ENCODE measurements at places on chromosomes 6 and 20.

- no peak for DNase-seq
Observed at GRCh38 chr20:46651091-46651962, at the start of gene SLC13A3. Gene SLC13A3 (minus strand): TSS chr20:46651459. CDS start chr20:46651421, 38 bp downstream.

GRCh38 chr6:885051-885590, 192.2 kb upstream of the EXOC2 start:
- no peak for DNase-seq

GRCh38 chr6:146041282-146041681, 12.4 kb downstream of the GRM1 start:
- no peak for DNase-seq

DNA sequence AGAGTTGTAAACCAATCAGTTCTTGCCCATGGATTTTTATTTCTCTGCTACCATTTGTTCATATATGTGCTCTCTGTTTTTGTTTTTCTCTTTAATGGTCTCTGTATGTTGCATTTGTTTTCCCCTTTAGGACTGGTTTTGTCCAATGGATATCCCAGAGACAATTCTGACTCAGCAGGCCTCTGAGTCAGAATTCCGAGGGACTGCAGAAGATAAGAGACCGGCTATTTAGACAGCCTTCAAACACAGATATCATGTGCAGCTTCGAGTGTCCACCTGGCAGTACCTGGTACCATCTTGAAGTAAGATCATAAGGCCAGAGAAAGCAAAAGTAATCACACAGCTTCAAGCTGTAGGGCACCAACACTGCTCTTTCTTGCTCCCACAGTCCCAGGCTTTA, 125.5 kb downstream of the ELOVL4 start:
- DNase-seq: no peak

- no peak for DNase-seq
Observed at GRCh38 chr6:121614115-121614514, 178.7 kb downstream of the GJA1 start.

DNA sequence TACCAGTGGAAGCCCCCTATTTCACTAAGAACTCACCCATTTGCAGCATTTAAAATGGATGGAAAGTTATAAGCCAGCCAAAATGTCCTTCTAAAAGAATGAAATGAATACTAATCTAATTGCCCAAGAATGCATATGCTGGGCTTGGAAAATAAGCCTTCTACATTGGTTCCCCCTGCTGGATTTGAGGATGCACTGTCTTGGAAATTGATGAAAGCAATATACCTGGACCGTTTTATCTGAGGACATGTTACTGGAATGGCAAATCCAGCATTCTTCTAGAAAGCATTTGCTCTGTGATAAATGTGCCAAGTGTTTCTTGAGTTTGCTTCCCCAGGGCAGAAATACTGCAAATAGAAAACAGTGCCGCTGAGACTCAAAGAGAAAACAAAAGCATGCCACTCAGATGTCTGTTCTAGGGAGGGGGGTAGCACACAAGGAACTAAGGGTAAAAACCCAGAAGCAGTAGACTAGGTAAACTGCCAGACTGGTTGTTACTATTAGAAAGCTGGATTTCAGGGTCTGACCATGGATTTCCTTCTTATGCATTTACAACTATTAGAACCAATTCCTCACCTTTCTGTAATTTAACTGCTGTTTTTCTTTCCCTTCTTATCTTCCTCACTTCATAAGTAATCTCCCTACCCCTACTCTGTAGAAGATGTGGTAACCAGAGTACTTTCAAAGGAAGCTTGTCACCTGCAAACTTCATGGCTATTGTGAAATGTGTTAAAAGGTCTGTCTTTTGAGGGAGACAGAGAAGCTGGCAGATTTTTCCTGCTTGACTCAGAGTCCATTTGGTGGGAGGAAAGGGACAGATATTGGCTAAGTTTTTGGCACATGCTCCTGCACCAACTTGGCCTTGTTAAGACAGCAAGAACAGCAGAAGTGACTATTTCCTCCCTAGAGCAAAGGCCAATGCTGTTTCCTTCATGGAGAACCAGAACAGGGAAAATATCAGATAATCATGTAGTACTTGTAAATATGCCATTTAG, 642.6 kb downstream of the KIF16B start:
- DNase-seq: no peak

GRCh38 chr6:11085758-11086435, 7.7 kb upstream of the SMIM13 start:
- DNase-seq: no peak

DNA sequence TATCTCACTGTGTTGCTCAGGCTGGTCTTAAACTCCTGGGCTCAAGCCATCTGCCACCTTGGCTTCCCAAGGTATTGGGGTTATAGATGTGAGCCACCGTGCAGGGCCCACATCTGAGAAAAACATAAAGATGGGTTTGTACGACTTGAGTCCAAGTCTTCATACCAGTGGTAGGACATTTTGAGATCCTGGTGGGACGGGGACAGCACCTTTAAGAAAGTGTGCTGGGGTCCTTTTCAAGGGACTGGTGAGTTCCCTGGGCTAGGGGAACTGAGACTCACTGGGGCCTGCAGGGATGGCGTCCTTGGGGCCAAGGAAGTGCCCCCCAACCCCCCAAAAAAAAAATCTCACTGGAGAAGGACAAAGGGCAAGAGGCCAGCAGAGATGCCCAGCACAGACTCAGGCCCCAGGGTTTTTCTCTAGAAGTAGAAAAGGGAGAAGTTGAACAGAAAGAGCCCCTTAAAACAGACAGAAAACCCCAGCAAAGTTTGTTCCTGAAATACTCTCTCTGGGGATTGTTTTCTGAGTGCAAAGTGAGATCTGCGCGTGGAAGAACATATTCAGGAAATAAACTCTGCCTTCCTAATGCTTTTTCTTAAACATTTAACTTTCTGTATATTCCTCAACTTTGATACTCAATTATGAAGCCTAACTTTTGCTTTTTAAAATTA, 10.7 kb downstream of the OSBPL2 start:
- no peak for DNase-seq

GRCh38 chr6:45535933-45536332, 158.2 kb upstream of the SUPT3H start:
- DNase-seq: no peak

- no peak for DNase-seq
Observed at GRCh38 chr6:80543598-80544222, 437.2 kb downstream of the BCKDHB start.

GRCh38 chr6:402901-403658, 11.5 kb downstream of the IRF4 start:
- no peak for DNase-seq

- peak; percentile 76 for DNase-seq
Observed at GRCh38 chr6:12119085-12119588, 107.0 kb downstream of the HIVEP1 start.

- no peak for DNase-seq
Observed at GRCh38 chr20:51620432-51620831, 77.9 kb upstream of the NFATC2 start.

- no peak for DNase-seq
Observed at GRCh38 chr6:130190701-130191690, 31.8 kb downstream of the SAMD3 start.

- no peak for DNase-seq
Observed at GRCh38 chr6:113011389-113011788, 664.3 kb downstream of the RFPL4B start.

GRCh38 chr20:43911066-43911465, 3.6 kb upstream of the TOX2 start:
- DNase-seq: no peak

DNA sequence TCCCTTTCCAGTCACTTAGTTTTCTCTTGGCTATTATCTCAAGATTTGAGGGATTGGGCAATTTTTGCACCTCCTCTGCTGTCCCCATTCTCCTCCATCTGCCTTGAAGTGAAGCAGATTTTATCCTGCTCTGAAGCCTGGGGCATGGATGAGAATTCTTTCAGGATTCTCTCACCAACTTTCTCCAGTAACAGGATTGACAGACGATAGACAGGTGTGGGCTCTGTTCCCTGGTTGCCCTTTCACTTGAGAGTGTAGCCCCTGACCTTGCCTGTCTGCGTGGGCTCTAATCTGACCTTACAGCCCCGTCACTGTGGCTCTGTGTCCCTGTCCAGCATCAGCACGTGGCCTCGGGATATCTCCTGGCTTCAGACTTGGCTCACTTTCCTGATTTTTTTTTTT, 27.1 kb downstream of the CDYL start:
- DNase-seq: no peak

DNA sequence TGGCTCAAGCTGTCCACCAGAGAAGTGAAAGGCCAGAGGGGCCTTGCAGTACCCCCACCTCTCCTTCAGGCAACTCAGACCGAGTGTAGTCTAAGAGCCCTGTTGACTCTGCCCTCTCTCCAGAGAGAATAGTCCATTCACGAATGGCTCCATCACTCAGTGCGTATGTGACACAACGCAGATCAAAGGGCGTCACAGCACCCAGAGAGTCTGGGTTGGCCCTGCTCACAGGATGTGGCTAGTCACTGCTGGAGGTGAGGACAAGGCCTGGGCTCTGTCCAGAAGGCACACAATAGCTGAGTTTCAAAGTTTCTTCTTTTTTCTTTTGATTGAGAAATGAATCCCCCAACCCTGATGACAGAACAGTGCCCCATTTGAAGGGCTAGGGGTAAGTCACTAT, 74.1 kb downstream of the TRMT11 start:
- no peak for DNase-seq

GRCh38 chr6:151070631-151071051, 169.1 kb upstream of the AKAP12 start:
- no peak for DNase-seq

DNA sequence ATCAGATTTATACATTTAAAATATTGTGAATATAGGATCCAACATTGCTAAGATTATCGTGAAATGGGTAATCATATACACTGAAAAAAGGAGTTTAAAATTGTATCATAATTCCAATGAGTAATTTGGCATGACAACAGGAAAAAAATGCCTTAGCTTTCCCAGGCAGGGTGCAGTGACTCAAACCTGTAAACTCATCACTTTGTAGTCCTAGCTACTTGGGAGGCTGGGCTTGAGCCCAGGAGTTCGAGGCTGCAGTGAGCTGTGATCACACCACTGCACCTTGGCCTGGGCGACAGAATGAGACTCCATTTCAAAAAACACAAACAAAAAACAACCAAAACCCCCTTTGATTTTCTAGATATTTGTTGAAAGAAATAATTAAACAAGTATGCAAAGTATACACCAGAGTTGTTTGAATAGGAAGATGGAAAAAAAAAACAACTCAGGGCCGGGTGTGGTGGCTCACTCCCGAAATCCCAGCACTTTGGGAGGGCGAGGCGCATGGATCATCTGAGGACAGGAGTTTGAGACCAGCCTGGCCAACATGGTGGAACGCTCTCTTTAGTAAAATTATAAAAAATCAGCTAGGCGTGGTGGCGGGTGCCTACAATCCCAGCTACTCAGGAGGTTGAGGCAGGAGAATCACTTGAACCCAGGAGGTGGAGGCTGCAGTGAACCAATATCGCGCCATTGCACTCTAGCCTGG, 98.7 kb downstream of the TRERF1 start:
- no peak for DNase-seq

- no peak for DNase-seq
Observed at GRCh38 chr20:14700639-14700960, 363.2 kb upstream of the FLRT3 start.
